ENCODE measurements at places on chromosomes 5 and 9. TPM values are rescaled to one million over a fixed set of nuclear protein-coding genes. Genes with fewer than 3 reads are reported as not detected.

KCNV2 gene
- not detected for total RNA-seq

- DNase-seq: no peak
These were observed 19.0 kb downstream of the DMGDH start for GRCh38 chr5:79050498-79050897.

EGFL7 gene
- total RNA-seq: 1.3 TPM

MARCHF6 gene
- total RNA-seq: 155 TPM

AK8 gene
- 1.4 TPM for total RNA-seq

DNA sequence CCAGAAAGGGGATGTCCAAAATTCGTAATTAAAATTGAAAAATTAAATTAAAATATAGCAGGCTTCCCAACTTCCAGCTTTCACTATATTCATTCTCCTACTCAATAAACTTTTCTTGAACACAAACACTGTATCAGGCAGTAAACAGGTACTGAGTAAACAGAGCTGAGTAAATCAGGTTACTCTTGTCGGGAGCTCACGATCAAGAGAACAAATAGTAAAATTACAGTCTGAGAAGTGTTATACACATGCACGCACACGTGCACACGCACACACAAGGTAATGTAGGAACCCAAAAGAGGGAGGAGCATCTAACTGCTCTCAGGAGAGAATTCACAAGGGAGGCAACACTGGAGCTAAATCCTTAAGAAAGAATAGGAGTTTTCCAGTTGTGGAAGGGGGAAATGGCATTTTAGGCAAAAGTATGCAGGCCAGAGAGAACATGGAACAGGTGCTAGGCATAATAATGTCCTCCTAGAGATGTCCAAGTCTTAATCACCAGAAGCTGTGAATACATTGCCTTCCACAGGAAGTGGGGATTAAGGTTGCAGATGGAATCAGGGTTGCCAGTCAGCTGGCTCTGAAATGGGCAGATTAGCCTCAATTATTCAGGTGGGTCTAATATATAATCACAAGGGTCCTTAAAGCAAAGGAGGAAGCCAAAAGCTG is 598.8 kb upstream of the BRINP1 start:
- no peak for DNase-seq

DNA sequence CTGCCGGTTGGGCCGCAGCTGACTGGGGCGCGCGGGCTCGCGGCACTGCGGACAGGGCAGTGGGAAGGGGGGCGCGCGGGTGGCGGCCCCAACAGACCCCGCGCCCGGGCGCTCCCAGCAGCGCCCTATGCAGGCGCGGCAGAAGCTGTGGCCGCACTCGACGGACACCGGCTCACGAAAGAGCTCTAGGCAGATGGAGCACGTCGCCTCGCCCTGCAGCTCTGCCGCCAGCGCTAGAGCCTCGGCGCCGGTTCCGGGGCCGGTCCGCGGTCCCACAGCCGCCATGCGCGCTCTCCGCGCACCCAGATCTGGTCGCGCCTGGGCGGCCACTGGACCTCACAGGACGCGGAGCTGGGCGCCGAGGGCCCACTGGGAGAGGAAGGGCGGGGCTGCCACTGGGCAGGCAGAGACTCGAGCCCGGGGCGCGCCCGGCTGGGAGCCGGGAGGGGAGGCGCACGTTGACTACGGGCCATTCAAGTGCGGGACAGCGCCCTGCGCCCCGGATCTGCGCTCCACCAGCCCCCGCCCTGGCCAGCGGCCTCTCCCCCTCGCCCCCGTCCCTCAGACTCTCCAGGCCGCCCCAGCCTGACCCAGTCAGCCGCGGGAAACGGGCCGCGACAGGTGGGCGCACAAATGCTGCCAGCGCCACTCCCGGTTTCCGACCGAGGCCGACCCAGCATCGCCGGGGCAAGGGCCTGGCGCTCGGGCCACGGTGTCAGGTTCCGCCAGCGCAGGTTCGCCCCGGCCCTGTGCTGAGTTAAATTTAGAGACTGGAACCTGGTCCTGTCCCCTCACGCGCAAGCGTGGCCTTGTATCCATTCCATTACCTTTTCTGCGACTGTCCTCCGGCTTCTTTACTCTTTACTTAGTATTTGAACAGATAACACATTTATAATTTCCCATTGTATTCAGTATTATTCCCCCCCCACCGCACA is at the start of gene TRIM7:
Gene TRIM7, minus strand, starts transcription at position 371 of the 935 bp plus-strand sequence. Its CDS starts 86 bp downstream, at position 285.
- peak; percentile 73 for DNase-seq

KYAT1 gene
- total RNA-seq: 4.1 TPM

DNA sequence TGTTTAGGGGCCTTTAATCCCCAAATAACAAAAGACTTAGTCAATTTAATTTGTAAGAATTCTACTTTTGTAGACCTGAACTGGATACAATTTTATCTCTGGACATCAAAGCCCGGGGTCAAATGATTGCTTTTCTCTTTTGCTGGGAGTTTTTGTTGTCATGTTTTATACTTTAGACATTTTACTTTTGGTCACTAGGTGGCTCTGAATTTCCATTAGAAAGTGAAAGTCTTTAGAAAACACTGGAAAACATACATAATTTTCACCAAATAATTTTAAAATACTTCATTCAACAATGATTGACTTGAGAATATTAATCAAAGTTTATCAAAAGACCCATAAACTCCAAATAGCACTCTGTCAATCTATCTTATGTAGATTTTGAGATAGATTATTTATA is 2.8 kb upstream of the PCA3 start:
- DNase-seq: no peak

- DNase-seq: peak; percentile 43
These were observed 24.8 kb downstream of the CCNJL start for GRCh38 chr5:160287378-160288051.

- DNase-seq: peak; percentile 41
These were observed 129.7 kb upstream of the BOD1 start for GRCh38 chr5:173746047-173746646.

- DNase-seq: peak; percentile 17
These were observed 82.1 kb downstream of the CCDC192 start for GRCh38 chr5:127785098-127785927.

DNA sequence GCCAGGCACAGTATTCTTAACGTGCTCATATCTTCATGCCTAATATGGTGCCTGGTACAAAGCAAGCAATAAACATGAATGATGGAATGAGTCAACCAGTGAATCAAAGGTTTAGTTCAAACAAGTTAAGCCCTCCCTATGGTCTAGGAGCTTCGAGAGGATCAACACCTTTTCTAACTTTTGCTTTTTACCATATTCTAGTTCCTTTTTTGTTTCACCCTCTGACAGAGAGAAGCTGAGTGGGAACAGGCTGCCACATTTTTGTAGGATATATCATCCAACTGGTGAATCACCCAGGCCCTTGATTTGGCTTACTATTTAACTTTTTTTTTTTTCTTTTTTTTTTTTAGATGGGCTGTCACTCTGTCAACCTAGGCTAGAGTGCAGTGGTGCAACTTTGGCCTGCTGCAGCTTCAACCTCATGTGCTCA is 39.3 kb upstream of the TNC start:
- DNase-seq: peak; percentile 5

DNA sequence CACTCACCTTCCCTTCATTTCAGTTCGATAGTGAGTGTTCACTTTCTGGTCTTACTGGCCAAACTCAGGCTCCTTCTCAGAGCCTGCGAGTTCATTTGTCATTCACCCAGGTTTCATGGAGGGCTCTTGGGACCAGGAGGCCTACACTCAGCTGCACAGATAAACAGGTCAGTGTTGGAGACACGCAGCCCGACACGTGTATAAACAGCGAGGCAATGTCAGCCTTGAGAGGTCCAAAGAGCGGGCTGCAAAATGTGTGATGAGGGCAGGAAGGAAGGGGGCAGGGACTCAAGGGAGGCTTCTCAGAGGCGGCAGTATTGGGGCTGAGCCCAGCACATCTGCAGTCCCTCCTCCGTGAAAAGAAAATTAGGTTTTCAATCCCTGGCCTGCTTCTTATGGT is 82.6 kb upstream of the ZNF618 start:
- no peak for DNase-seq

TJP2 gene
- 160 TPM for total RNA-seq

GRCh38 chr5:131266370-131267060 is 2.7 kb downstream of the CDC42SE2 start:
- DNase-seq: no peak

GRCh38 chr5:132487095-132487428 is 3.5 kb downstream of the IRF1 start:
- no peak for DNase-seq

DNA sequence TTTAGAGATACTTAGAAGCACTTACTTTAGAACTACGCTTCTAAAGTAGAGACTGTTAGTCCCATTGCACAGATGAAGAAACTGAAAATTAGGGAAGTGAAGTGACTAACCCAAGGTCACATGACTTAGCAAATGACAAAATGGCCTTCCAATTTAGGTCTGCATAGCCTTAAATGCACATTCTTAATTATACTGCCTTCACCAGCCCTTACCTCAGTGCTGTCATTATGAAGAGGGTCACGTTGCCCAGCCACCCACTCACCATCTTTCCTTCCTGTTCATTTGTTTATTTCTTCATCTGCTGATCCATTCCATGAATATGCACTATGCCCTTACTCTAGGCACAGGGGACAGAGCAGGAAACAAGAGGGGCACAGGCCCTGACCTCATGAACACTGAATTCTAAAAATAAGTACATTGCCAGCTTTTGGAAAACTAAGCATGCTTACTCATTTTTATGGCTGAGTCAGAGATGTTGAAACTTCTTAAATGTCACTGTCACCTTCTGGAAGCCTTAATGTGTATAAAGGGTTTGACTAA is 8.6 kb downstream of the HAVCR2 start:
- DNase-seq: no peak

RAD17 gene
- total RNA-seq: 17.7 TPM

GRM6 gene
- total RNA-seq: not detected

INSYN2B gene
- total RNA-seq: not detected

- DNase-seq: peak; percentile 46
These were observed 84.5 kb downstream of the FGF1 start for GRCh38 chr5:142601432-142601831.

GRCh38 chr9:138044485-138045383 is 167.2 kb downstream of the CACNA1B start:
- no peak for DNase-seq

GRCh38 chr5:19988457-19988856 is 457 bp upstream of the CDH18 start:
- DNase-seq: no peak

DNA sequence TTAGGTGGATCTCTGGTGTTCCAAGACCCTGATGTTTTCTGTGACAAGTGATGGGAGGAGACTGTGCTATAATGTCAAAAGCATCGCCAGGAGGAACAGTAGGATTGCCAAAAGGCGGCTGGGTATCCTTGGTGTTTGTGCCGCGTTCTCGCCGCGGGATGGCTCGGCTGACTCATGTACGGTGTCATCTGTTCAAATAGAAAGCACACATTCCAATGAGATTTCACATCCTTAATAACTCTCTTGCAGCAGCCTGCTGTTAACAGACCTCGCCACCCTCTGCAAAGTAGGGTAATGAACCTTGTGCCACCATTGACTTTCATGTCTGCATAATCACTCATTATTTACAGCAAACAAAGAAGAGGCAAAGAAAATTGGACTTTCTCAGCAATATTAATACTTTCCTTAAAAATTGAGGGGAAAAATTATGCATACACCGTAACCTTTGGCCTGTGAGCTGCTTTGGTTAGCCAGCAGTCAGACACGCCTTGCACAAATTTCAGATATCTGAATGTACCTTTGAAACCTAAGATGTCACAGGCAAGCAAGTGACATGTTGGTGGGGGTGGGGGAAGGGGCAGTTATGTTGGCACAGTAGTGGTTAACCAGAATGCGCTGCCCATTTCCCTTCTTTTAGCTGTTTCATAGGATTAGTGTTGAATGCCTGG is 289.4 kb downstream of the EFNA5 start:
- no peak for DNase-seq

FAXDC2 gene
- not detected for total RNA-seq

COL23A1 gene
- total RNA-seq: not detected

- DNase-seq: no peak
These were observed 911 bp upstream of the PIK3R1 start for GRCh38 chr5:68214482-68215207.

GRCh38 chr5:60841361-60841760 is 2.7 kb downstream of the ELOVL7 start:
- DNase-seq: no peak

C9orf152 gene
- 1.7 TPM for total RNA-seq

- no peak for DNase-seq
These were observed 146.4 kb downstream of the SGCD start for GRCh38 chr5:156473269-156473908.

DNA sequence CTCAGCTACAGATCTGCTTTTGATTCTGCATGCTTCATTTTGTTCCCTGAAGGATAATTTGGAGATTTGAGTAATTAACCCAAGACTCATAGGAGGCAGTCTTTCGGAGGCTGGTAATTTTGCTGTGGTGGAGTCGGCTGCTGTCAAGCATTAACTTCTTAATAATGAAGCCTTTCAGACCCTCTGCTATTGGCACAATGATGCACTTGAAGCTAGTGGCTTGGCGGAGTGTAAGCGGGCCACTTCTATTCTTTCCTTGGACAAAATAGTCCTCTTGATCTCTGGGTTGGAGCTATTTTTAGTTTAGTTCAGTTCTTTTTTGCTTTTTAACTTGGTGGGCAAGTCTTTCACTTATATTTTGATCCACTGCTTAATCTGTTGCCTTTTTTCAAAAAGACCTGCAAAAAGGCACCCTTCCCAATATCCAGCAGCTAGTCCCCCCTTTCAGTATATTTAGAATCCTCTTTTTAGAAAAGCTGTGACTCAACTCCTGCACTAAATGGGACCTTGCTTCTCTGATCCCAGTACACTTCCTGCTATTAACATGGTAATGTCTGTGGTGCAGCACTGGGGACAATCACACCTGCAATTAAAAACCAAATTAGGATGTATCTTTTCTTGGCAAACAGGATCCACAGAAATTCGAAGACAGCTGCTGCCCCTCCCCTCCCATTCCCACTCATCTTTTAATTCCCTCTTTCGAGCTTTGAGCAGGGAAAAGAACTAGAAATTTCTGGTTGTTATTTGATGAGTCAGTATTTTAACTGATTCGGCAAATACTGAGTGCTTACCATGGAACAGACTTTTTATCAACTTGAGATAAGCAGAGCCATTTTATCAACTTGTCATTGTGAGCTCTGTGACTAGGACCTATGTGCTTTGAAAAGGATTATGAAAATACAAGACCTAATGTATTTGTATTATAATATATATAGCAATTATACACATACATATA is 169.4 kb upstream of the ANKRD55 start:
- no peak for DNase-seq

PHYHD1 gene
- not detected for total RNA-seq

STC2 gene
- 60.4 TPM for total RNA-seq
